ENCODE measurements at places on chromosomes 2 and 18.

- no peak for DNase-seq
Observed at GRCh38 chr18:8813611-8814010, 108.3 kb downstream of the MTCL1 start.

DNA sequence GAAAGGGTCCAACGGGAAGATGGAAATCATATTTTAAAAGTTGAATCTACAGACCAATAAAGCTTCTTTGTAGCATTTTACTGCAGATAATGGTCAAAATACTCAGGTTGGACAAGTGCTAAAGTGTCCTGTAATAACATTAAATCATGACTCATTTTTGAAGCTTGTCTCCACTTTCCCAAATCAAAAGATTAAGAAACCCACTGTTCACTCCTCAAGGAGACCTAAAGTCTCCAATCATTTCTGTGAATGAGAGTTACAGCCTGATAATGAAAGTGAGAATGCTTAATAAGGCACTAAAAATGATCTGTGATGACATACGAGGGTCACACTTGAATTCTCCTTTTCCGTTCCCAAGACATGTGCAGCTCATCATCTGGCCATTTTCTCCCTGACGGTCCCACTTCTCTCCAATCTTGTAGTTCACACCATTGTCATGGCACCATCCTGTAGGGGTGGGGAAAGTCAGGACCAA is 53.4 kb downstream of the ATIC start:
- DNase-seq, result no peak

GRCh38 chr2:30425326-30425725 is 21.7 kb upstream of the LCLAT1 start:
- DNase-seq, result no peak

DNA sequence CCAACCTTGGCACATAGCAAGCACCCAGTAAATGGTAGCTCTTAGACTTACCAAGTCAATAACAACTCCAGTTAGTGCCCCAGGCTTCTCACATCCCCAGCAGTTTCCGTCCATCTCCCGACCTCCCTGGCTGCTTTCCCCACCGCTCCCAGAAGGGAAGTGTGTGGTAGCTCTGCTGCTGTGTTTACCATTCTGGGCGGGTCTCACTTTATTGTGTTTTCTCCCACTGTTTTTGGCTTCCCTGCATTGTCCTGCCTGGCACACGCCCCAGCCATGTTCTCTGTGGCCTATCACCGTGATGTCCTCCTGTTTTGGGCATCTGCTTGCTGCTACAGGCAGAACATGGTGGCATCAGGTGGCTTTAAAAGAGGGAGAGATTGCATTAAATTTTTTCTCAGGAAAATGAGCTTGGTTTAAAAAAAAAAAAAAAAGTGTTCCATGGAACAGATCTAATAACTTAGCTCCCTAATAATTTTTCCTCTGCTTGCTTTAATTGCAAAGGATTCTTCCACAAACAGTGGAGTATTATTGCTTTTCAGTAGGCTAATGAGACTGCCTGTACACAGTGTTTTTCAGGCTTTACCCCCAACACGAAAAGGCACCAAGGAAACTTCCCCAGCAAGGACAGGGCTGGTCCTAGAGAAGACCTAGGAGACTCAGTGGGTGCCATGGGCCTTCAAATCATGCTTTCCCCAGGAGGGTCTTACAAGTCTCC is 8.0 kb upstream of the COX7A2L start:
- DNase-seq, result no peak
